Right lung (tissue), 10 donors: ENCODE measurements at places on chromosomes 3 and 15. TPM values are rescaled to one million over a fixed set of nuclear protein-coding genes. Genes with fewer than 3 reads are reported as not detected.

DNA sequence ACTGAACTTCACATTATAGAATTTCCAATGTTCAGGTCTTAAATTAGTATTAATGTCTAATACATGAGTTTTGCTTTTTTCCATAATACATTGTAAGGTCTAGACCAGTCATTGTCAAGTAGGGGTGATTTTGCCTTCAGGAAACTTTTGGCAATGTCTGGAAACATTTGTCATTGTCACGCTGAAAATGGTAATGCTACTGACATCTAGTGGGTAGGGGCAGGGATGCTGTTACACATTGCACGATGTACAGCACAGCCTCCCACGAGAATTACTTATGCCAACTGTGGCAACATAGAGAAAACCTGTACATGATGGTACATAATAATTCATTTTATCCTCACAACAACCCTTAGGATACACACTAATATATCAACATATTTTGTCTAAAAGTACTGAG lies 384.1 kb downstream of the CADM2 start:
- DNase-seq: no peak

DNA sequence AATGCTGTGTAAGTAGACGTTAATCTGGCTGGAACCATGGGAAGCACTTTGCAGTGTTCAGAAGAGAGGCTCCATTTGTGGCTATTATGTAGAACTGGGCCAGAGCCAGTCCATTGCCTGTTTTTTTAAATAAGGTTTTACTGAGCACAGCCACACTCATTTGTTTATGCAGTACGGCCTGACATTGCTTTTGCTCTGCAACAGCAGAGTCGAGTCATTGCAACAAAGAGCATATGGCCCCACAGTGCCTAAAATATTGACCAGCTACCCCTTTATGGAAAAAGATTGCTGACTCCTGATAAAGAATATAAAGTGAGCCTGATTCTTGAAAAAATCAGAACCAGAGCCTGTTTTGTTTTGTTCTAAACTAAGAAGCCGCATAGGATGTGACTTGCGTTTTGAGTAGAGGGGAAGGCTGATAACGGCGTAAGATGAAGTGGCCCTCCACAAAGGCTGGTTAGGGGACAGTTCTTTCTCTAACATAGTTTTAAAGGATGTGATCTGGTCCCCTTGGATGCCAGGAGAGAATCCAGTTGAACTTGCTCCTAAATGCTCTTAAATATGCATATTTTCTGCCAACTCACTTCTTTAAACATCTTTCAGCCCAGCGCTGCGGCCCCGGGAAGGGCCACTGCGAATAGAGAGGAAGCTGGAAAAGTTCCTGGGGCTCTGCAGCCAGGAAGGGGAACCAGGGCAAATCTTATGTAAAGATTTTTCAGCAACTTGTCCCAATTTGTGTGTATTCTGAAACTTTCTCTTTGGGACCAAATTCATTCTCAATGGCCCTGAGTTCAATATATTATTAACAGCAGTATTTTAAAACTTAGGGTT lies 64.5 kb downstream of the GLDN start:
- no peak for DNase-seq

- DNase-seq: no peak
These were observed 193.1 kb upstream of the DCBLD2 start for GRCh38 chr3:99094606-99095005.

- DNase-seq: no peak
These were observed 169.8 kb downstream of the POTEB3 start for GRCh38 chr15:21270474-21270873.

CDCP1 gene
- 0.31 TPM for polyA plus RNA-seq

DNA sequence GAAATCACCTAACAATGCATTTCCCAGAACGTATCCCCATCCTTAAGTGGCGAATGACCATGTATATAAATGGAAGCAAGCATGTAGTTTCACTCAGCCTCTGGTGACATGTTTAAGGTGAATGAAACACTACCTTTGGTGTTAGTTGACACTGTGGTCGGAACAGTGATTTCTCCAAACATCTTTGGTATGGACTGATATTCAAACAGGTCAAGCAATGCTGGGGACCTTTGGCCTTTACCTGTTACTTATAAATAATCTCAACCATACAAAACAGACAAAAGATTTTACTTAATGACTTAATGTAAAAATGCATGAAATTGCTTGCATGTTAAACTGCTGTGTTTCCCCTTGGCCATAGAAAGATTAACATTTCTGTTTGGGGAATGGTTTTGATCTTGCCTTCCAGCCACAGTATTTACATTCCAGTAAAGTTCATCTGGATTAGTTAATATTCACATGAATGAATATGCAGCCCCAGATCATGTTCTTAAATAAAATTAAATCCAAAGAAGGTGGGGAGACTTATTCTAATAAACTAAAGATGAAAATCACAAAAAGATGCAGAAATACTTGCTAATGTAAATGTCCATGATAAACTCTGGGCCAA lies 74.4 kb upstream of the HES1 start:
- no peak for DNase-seq

FEZF2 gene
- not detected for polyA plus RNA-seq

KAT2B gene
- polyA plus RNA-seq: 37.8 TPM

DNA sequence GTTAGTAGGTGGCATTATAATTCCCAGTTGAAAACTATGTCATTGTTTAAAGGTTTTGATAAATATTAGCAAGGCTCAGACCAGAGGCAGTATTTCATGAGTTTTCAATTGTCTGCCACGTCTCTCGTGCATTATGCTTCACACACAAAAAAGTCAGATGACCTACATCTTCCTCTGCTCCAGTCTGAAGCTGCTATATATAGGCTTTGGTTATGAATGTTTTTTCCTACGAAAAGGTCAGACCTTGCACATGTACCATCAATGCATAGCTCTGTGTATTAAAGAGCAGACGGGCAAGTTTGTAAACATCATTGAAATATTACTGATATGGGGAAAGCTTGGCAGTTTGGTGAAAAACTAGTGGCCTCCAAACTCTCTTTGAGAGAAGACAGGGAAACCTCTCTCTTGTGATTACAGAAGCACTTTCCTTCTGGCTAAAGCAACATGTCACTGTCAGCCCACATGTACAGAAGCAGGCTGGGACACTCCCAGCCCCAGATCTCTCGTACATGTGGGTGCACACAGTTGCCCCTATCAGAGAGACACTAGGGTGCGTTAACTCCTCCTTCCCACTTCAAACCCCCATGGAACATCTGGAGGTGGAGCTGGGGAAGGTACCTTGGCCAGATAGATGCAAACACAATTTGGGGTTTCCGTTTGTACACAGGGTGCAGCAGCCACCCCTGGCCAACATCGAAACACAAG lies 184.0 kb upstream of the BCL6 start:
- no peak for DNase-seq

GPR27 gene
- polyA plus RNA-seq: 2.8 TPM

GRCh38 chr3:193824365-193824764 lies 231.4 kb downstream of the OPA1 start:
- DNase-seq: no peak

GRCh38 chr3:195258449-195259153 lies 12.4 kb downstream of the XXYLT1 start:
- no peak for DNase-seq

- DNase-seq: no peak
These were observed 39.6 kb downstream of the SCAPER start for GRCh38 chr15:76865548-76865991.

UQCRC1 gene
- polyA plus RNA-seq: 141 TPM

GRCh38 chr3:159502986-159503385 lies 485.6 kb upstream of the IL12A start:
- no peak for DNase-seq

DNA sequence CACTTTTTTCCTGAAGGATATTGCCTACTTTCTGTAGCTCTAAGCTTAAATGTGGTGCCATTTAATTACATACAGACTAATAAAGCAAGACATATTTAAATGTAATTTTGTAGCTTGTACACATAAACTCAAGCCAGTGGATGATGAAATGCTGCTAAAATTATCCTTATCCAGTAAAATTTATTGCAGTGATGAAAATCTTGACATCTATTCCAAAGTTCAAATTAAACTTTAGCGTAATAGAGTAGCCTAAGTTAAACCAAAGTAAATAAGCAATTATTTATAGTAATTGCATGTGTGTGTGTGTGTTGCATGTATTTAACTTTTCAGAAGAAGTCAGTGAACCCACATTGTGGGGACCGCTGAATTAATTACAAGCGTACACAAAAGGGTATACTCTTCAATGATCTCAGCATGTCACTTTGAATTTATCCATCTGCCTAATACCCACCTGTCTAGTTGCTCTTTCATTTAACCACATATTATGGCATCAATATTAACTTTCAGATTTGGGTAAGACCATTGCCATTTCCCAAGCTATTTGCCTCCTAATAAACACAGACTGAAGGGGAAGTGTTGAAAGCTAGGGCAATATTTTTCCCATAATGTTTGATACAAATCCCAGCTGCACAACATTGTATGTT lies 85.0 kb downstream of the MECOM start:
- DNase-seq: no peak

B3GALNT1 gene
- polyA plus RNA-seq: 35.9 TPM

- DNase-seq: peak; percentile 67
These were observed 8.0 kb upstream of the ACAP2 start for GRCh38 chr3:195450731-195451229.

GRCh38 chr3:128276146-128276435 lies 122.8 kb downstream of the EEFSEC start:
- no peak for DNase-seq

DNA sequence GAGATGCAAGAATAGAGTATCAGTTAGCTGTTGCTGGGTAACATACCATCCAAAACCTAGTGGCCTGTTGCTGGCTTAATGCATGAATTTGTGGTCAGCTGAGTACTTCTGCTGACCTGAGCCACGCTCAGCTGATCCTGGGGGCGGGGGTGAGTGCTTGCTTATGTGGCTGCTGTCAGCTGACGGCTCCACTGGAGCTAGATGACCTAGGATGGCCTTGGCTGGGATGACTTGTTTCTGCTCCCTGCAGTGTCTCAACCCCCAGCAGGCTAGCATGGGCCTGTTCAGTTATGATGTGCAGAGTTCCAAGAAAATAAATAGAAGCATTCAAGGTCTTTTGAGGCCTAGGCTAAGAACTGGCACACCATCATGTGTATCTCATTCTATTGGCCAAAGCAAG lies 63.9 kb downstream of the FBLN2 start:
- DNase-seq: no peak

DNA sequence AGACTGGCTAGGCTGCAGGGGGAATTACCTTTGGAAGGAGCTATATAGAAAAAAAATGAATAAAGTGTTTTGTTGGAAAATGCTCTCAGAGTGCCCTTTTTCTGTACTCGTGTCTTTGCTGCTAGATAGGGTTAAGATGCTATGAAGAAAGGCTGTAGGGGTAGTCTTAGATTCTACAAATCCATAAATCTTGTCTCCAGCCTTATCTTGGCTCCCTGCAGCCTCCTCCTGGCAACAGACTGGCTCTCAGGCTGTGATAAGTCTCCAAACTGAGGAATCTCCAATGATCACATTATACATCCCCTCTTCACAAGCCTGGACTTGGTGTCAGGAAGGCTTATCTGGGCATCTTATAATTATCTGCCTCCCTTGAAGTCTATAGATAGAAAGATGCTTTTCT lies 9.3 kb downstream of the LPCAT4 start:
- DNase-seq: no peak

DNA sequence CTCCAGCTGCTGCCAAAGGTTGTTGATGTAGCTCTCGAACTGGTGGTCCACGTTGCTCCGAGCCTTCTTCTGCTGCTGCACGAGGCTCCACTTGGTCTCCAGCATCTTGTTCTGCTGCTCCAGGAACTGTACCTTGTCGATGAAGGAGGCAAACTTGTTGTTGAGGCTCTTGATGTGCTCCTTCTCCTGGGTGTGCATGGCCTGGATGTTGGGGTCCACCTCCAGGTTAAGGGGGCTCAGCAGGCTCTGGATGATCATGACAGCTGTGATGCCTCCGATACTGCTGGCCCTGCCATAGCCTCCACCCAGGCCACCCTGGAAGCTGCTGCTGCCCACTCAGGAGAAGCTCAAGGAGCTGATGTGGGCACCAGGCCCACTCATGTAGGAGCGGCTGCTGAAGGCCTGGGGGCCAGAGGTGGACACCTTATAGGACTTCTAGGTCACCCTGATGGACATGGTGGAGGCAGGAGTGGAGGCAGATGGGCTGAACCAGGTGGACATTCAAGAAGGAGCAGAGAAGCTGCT lies 14.9 kb upstream of the PSTPIP1 start:
- DNase-seq: no peak

GRCh38 chr3:15271785-15272381 lies 60.5 kb downstream of the SH3BP5 start:
- no peak for DNase-seq

DNA sequence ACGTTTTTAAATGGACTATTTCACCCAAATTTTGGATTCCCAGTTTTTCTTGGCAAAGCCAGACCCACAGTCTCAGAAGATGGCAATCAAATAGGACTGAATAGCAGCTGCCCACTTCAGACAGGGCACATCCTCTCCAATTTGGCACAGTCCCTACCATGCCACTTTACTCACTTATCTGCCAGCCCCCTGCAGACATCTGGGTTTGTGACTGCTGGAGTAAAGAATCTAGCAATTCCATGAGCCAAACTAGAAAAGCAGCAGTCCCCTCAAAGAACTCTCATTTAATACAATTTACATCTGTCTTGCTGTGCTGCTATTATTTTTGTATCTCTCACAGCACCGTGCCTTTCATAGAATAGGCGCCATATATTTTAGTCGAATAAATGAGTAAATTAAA lies 16.0 kb upstream of the LRRN1 start:
- DNase-seq: no peak

CHMP2B gene
- polyA plus RNA-seq: 52.1 TPM

- DNase-seq: peak; percentile 81
These were observed 220.8 kb upstream of the TPRG1 start for GRCh38 chr3:188950832-188951489.

- DNase-seq: no peak
These were observed 763 bp upstream of the ZIC4 start for GRCh38 chr3:147407114-147407497.

DNA sequence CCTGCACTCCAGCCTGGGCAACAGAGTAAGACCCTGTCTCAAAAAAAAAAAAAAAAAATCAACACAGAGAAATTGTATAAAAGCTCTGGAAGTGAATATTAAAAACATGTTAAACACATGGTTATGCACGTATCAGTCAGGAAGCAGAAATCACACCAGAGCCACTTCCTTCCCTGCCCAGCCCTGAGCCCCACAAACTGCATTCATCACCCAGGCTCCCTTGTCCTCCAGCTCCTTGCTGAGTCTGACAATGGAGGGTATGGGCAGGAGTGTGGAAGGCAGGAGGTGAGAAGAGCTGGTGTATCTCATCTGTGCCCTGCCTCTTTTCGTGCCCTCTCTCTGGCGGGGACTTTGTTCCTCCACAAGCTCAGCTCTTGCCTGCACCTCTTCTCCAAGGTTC lies 12.1 kb upstream of the LOXL1 start:
- no peak for DNase-seq

- DNase-seq: no peak
These were observed 12.1 kb downstream of the ARPP19 start for GRCh38 chr15:52556524-52557273.
